Aorta (tissue), 5 donors: ENCODE measurements at places on chromosomes 3 and 15. TPM values are rescaled to one million over a fixed set of nuclear protein-coding genes. Genes with fewer than 3 reads are reported as not detected.

DNA sequence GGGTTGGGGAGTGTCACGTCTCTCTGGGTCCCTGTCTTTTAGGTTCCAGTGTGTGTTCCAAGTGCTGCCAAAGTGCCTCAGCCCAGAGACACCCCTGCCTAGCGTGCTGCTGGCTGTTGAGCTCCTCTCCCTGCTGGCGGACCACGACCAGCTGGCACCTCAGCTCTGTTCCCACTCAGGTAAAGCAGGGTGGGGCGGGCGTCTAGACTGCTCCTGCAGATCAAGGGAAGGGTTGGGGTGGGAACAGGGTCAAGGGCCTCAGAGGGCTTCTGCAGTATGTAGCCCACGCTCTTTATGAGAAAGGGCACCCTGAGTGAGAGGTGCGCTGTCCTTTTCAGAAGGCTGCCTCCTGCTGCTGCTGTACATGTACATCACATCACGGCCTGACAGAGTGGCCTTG is 17.2 kb downstream of the ATRIP start:
- DNase-seq = no peak

DNA sequence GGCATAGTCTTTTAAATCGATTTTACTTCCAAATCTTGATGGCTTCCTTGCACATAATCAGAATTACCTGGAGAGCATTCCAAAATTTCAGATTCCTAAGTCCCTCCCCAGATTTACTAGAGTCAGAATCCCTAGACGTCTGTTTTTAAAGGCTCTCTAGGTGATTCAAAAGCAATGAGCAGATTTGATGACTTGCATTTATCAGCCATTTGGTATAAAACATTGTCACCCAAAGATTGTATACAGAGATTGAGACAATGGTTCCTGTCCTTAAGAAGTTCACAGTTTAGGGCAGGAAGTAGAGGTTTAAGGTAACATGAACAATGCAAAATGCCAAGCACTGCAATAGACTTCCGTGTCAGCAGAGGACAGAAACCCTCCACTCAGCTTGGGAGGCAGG is 2.6 kb upstream of the PYGO1 start:
- no peak for DNase-seq

SLCO3A1 gene
- total RNA-seq = 39.7 TPM

LDHAL6B gene
- total RNA-seq = not detected

PRSS50 gene
- total RNA-seq = not detected

- no peak for DNase-seq
Observed at GRCh38 chr3:119457246-119457645, 6.2 kb downstream of the TMEM39A start.

- DNase-seq = no peak
Observed at GRCh38 chr3:188687389-188687788, 484.4 kb upstream of the TPRG1 start.

GRCh38 chr15:84601555-84601838 is 688 bp downstream of the ZSCAN2 start:
- no peak for DNase-seq

GRCh38 chr3:29284497-29284896 is 3.6 kb downstream of the RBMS3 start:
- DNase-seq = no peak

GRCh38 chr15:70153921-70154717 is 56.4 kb upstream of the TLE3 start:
- no peak for DNase-seq

MED12L gene
- 1.1 TPM for total RNA-seq

- DNase-seq = peak; percentile 98
Observed at GRCh38 chr3:33113772-33114621, at the start of gene CRTAP. Gene CRTAP (plus strand): TSS chr3:33114014. CDS start chr3:33114078, 64 bp downstream.

- no peak for DNase-seq
Observed at GRCh38 chr15:55782901-55783300, 39.9 kb upstream of the PRTG start.

DNA sequence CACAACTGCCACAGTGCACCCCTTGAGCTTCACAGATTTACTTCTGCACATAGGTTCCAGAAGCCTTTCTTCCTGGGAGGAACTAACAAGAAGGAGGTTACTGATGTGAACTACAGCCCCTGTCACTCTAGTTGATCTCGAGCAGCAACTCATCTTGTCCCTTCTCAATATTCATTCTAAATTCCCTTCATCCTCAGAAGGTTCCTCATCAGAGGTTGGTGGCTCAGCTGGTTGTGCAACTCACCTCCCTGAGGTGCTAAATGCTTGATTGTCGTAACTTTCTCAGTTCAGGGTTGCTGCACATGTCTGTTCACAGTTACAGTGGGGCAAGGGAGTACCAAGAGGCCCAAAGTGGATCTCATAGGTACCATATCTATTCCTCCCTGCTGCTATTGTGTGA is 5.7 kb upstream of the A4GNT start:
- no peak for DNase-seq
